Peyer's patch (tissue), 4 donors: ENCODE measurements at places on chromosomes 12 and 14. TPM values are rescaled to one million over a fixed set of nuclear protein-coding genes. Genes with fewer than 3 reads are reported as not detected.
A peak's percentile ranks its signal among the peaks of the same experiment; 100 is the strongest.

GRCh38 chr14:90846511-90846910 lies 30.3 kb upstream of the TTC7B start:
- no peak for DNase-seq

- DNase-seq, result peak; percentile 54
Observed at GRCh38 chr12:128727999-128728398, 95.8 kb downstream of the SLC15A4 start.

The TEX52 gene
- total RNA-seq, result 2.3 TPM

DNA sequence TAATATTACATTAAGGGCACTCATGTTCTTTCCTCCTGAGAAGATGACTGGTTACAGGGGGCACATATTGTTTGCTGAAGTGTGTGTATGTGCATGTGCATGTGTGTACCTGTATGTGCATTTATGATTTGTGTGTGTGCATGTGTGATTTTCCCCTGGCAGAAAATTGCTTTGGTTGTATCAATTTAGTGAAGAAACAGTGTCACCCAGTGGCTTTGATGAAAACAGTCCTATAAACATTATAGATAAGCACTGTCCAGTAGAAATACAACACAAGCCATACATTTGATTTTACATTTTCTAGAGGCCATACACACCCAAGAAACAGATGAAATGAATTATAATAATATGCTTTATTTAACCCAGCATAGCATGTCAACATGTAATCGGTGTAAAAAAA lies 8.6 kb downstream of the PDE3A start:
- DNase-seq, result no peak

DNA sequence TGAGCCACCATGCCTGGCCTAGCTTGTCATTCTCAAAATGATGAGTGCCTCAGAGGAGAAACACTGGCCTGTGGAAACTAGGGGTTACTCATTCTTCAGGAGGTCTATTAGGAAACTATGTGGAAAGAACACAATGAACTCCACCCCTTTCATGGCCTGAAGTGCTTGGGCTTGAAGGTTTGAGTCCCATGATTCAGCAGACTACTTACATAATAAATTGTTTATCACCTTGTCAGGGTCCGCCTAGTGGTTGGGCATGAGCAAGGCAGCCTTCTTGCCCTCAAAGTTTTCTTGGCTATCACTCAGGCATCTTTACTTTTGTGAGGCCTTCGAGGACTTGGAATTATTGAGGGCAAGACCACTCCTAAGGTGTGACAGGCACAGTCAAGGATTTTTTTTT lies 251.2 kb downstream of the ACSS3 start:
- no peak for DNase-seq

The CLEC2D gene
- total RNA-seq, result 17.0 TPM

The TAS2R7 gene
- total RNA-seq, result not detected
